ENCODE measurements at places on chromosomes 6 and 20. TPM values are rescaled to one million over a fixed set of nuclear protein-coding genes. Genes with fewer than 3 reads are reported as not detected.
A peak's percentile ranks its signal among the peaks of the same experiment; 100 is the strongest.

Gene STMN3
- 10.5 TPM for polyA plus RNA-seq

Gene FAM83B
- polyA plus RNA-seq, result 30.3 TPM

Gene ZBTB12
- 0.55 TPM for polyA plus RNA-seq

Gene OPRL1
- polyA plus RNA-seq, result 0.25 TPM

Gene PAK5
- 0.01 TPM for polyA plus RNA-seq

Gene LHFPL5
- not detected for polyA plus RNA-seq

- peaks cover 27% of the 10 kb centered on the region for H3K27me3 ChIP-seq
- peak overlapping the region; percentile 28 for H3K4me3 ChIP-seq
- H3K36me3 ChIP-seq, result no peaks in the 10 kb centered on the region
These were observed 765 bp upstream of the NKAIN2 start for GRCh38 chr6:123802697-123803503.

GRCh38 chr6:105691081-105691480 is 288.2 kb upstream of the PREP start:
- H3K27ac ChIP-seq, result no peak overlapping the region
- no peaks in the 10 kb centered on the region for H3K4me1 ChIP-seq
- H3K4me3 ChIP-seq, result no peak overlapping the region
- H3K36me3 ChIP-seq, result no peaks in the 10 kb centered on the region

DNA sequence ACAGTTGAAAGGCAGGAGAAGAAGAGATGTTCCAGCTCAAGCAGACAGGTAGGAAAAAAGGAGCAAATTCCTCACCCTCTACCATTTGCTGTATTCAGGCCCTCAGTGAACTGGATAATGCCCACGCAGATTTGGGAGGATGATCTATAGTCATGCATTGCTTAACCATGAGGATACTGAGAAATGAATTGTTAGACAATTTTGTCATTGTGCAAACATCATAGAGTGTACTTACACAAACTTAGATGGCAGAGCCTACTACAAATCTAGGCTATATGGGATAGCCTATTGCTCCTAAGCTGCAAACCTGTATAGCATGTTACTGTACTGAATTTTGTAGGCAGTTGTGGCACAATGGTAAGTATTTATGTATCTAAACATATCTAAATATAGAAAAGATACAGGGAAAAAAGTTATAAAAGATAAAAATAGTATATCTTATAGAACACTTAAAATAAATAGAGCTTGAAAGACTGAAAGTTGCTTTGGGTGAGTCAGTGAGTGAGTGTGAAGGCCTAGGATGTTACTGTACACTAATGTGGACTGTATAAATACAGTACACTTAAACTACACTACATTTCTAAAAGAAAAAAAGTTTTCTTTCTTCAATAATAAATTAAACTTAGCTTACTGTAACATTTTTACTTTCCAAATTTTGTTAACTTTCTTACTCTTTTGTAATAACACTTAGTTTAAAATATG is 672.3 kb downstream of the UTRN start:
- no peaks in the 10 kb centered on the region for H3K36me3 ChIP-seq
- no peaks in the 10 kb centered on the region for H3K4me1 ChIP-seq
- H3K27me3 ChIP-seq, result no peaks in the 10 kb centered on the region
- H3K27ac ChIP-seq, result no peak overlapping the region

GRCh38 chr20:50710492-50711063 is 19.2 kb upstream of the RIPOR3 start:
- no peaks in the 10 kb centered on the region for H3K36me3 ChIP-seq
- H3K4me3 ChIP-seq, result no peak overlapping the region
- H3K4me1 ChIP-seq, result no peaks in the 10 kb centered on the region
- no peak for DNase-seq
